Omental fat pad (tissue), 4 donors: ENCODE measurements at places on chromosomes 6 and 20. TPM values are rescaled to one million over a fixed set of nuclear protein-coding genes. Genes with fewer than 3 reads are reported as not detected.

NKAPL gene
- total RNA-seq = 1.3 TPM

ROS1 gene
- not detected for total RNA-seq

ALDH8A1 gene
- total RNA-seq = 3.0 TPM

MRPS18A gene
- total RNA-seq = 54.7 TPM

SLC39A7 gene
- total RNA-seq = 58.2 TPM

COL21A1 gene
- total RNA-seq = 6.9 TPM

IL17A gene
- total RNA-seq = not detected

STMN3 gene
- total RNA-seq = 14.3 TPM

SLC25A27 gene
- 28.2 TPM for total RNA-seq

ACSS1 gene
- total RNA-seq = 45.4 TPM

ISM1 gene
- total RNA-seq = 1.6 TPM

SLC22A2 gene
- not detected for total RNA-seq

MUCL3 gene
- total RNA-seq = 0.19 TPM

KCNK16 gene
- total RNA-seq = not detected

NKX2-2 gene
- not detected for total RNA-seq

HEY2 gene
- total RNA-seq = 0.24 TPM

SALL4 gene
- not detected for total RNA-seq

MEP1A gene
- total RNA-seq = not detected

MAFB gene
- total RNA-seq = 44.3 TPM

IP6K3 gene
- total RNA-seq = 0.72 TPM

MOCS3 gene
- 3.4 TPM for total RNA-seq

SPINT3 gene
- not detected for total RNA-seq

CYP24A1 gene
- total RNA-seq = not detected

C4B gene
- 15.4 TPM for total RNA-seq

FKBP1C gene
- total RNA-seq = 0.31 TPM

GSTA3 gene
- total RNA-seq = not detected
